H4 (cell line): ENCODE measurements at places on chromosomes 2 and 18. TPM values are rescaled to one million over a fixed set of nuclear protein-coding genes. Genes with fewer than 3 reads are reported as not detected.

DNA sequence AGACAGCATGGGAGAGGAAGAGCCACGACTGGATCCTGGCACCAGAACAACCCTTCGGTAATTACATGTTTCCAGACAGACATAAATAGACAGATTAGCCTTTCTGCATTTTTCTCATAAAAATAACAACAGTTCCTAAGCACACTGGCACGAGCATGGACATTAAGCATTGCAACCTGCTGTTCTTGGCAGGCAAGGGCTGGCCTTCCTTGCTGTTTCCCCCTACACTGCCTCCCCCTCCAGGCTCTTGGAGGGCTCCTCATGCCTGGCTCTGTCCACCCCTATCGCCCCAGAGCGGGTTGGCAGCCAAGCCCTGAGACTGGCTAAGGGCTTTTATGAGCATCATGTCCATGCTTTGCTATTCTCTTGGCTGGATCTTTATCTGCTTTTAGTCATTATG, 89.6 kb downstream of the TTC32 start:
- no peak for DNase-seq

DNA sequence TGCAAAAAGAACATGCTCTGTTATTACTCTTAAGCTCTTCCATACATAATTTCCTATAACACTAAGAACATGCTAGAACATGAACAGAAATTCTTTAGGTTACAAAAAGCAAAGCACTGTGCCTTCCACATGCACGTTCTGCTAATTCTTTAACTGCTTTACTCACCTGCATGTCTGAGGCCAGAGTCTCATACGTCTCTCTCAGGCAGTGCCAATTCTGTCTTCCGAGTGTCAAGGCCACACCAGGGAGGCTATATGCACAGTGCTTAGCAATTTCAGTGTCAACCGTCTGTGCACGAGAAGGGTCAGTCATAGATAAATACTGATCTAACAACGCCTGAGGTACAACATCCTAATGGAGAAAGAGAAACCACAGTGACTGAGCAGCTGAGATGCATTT, 55.1 kb downstream of the PPP4R1 start:
- DNase-seq: no peak

DNA sequence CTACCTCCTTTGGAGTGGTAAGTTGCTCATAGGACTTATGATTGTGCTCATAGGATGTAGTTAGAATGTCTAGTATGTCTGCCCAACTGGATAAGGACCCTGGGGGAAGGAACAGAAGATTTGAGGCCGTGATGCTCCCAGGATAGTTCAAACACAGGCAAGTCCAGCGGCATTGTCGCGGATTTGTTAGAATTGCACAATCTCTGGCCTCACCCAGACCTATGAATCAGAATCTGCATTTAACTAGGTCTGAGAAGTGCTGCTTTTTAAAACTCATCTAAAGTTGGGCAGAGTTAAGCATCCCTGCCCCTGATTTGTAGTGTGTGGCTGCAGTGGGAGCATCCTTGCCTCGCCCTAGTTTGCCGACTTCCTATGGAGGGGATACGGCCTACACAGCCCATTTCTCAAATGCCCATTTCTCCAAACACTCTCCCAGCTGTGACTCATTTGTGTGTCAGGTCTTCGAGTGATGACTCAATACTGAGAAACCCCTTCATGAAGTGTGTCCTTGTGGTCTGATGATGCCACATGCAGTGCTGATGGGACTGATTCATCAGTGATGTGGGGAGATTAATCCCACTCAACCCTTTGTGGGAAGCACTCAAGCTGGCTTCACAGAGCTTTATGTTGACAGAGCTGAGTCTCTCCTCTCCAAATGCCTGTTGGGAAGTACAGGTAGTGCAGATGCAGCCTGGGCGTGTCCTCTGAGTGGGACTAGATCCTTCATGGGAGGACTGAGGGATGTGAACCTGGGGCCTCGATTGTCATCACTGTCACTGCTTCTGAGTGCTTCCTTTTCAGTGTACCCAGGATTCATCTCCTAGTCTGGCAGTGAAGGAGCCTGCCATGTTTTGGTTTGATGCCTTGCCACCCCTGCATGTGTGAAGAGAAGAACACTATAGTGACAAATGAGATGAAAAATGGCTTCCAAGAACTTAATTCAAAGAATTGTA, 18.7 kb downstream of the SMIM21 start:
- DNase-seq: peak; percentile 96

The LCT gene
- 0.14 and 0.66 TPM in 2 replicates for total RNA-seq
